NCI-H2171 (cell line): ENCODE measurements at places on chromosomes 12 and 14.

DNA sequence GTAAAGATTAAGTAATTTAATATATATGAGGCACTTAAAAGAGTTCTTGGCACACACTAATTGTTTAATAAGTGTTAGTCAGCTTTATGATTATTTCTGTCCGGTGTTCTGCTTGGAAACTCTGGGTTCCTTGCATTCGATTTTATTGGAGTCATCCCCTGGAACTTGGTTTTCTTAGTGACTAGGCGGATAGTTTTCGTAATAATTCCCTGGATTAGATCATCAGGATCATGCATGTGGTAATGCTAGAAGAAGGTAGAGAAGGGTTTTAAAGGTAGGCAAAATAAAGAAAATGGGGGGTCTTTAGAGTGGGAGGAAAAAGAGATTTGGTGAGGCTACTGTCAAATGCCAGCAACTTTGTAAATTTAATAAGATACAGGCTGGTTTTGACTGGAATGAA, 88.4 kb downstream of the MYF5 start:
- DNase-seq: no peak

- no peak for DNase-seq
Measured at GRCh38 chr12:15818418-15818817, 29.2 kb upstream of the EPS8 start.

- no peak for DNase-seq
Measured at GRCh38 chr12:120370343-120371243, 1.6 kb upstream of the MSI1 start.

GRCh38 chr12:107283652-107284051, 190.3 kb upstream of the CRY1 start:
- no peak for DNase-seq

GRCh38 chr12:99695050-99695449, 47.5 kb downstream of the GARIN6 start:
- no peak for DNase-seq
